ENCODE measurements at places on chromosomes 6 and 20.

DNA sequence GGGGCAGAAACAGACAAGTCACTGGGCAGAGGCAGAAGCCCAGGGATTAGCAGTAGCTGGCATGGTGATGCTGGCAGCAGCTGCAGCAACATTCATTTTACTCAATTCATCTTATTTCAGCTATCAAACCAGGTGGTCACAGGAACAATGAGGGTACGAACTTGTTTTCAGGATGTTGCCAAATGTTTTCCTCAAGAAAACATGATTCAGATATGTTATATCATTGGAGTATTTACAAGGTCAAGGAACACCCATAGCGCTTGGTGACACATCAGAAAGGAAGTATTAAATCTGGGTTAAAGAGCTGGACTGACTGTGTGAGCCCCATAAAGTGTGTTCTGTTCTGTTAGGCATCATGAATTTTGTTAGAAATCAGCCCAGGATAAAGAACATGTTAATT is 456.9 kb upstream of the ID4 start:
- H3K36me3 ChIP-seq, result no peaks in the 10 kb centered on the region
- no peaks in the 10 kb centered on the region for H3K27me3 ChIP-seq
- no peak overlapping the region for H3K27ac ChIP-seq
- H3K4me1 ChIP-seq, result no peaks in the 10 kb centered on the region

- no peaks in the 10 kb centered on the region for H3K27me3 ChIP-seq
- no peak overlapping the region for H3K4me3 ChIP-seq
- H3K36me3 ChIP-seq, result no peaks in the 10 kb centered on the region
- no peak overlapping the region for H3K27ac ChIP-seq
- no peaks in the 10 kb centered on the region for H3K4me1 ChIP-seq
Measured at GRCh38 chr20:58586565-58587093, 64.5 kb upstream of the STX16 start.

GRCh38 chr6:165745492-165745891 is 82.5 kb upstream of the PDE10A start:
- H3K4me1 ChIP-seq, result no peaks in the 10 kb centered on the region
- H3K27ac ChIP-seq, result no peak overlapping the region
- no peak for DNase-seq
- no peak overlapping the region for H3K4me3 ChIP-seq
- H3K36me3 ChIP-seq, result no peaks in the 10 kb centered on the region

DNA sequence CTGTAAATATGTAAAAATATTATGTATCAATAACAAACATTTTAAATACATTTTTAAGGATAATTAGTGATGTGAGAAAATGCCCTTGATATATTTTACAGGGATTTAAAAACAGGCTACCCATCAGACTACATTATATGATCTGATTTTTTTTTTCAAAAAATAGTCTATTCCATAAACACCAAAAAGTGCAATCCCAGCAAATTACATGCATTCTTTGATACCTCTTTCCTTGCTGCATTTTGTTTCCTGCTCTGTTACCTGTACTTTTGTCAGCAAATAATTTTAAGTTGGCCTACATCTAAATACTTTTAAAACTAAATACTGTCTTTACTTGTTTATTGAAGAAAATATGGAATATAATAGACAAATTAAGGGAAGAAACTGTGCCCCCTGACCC is 306.2 kb upstream of the ARID1B start:
- H3K4me3 ChIP-seq, result no peak overlapping the region
- H3K4me1 ChIP-seq, result no peaks in the 10 kb centered on the region
- no peak for DNase-seq
- H3K36me3 ChIP-seq, result no peaks in the 10 kb centered on the region
- no peaks in the 10 kb centered on the region for H3K27me3 ChIP-seq
- no peak overlapping the region for H3K27ac ChIP-seq

DNA sequence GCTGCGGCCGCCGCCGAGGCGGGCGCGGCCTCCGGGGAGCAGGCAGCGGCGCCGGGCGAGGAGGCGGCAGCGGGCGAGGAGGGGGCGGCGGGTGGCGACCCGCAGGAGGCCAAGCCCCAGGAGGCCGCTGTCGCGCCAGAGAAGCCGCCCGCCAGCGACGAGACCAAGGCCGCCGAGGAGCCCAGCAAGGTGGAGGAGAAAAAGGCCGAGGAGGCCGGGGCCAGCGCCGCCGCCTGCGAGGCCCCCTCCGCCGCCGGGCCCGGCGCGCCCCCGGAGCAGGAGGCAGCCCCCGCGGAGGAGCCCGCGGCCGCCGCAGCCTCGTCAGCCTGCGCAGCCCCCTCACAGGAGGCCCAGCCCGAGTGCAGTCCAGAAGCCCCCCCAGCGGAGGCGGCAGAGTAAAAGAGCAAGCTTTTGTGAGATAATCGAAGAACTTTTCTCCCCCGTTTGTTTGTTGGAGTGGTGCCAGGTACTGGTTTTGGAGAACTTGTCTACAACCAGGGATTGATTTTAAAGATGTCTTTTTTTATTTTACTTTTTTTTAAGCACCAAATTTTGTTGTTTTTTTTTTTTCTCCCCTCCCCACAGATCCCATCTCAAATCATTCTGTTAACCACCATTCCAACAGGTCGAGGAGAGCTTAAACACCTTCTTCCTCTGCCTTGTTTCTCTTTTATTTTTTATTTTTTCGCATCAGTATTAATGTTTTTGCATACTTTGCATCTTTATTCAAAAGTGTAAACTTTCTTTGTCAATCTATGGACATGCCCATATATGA is 3.2 kb downstream of the MARCKS start:
- DNase-seq, result peak; percentile 63
- no peaks in the 10 kb centered on the region for H3K27me3 ChIP-seq
- no peaks in the 10 kb centered on the region for H3K4me1 ChIP-seq
- H3K4me3 ChIP-seq, result peak overlapping the region; percentile 84
- no peaks in the 10 kb centered on the region for H3K36me3 ChIP-seq

GRCh38 chr20:19478320-19478895 is 266.0 kb downstream of the SLC24A3 start:
- H3K4me3 ChIP-seq, result no peak overlapping the region
- no peak overlapping the region for H3K27ac ChIP-seq
- no peaks in the 10 kb centered on the region for H3K4me1 ChIP-seq
- no peaks in the 10 kb centered on the region for H3K36me3 ChIP-seq

DNA sequence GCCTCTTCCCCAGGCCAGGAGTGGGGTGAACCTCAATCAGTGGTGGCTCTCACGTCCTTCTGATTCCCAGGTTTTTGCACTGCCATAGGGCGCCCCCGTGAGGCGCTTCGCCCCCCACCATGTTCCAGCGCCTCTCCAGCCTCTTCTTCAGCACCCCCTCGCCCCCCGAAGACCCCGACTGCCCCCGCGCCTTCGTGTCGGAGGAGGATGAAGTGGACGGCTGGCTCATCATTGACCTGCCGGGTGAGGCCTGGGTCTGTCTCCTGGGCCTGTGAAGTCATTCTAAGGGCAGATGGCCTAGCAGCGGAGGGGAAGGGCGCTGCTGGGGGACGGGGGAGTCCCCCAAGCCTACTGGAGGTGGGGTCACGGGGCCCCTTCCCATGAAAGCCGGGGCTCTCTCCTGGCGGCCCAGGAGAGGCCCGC is 4.5 kb downstream of the TP53INP2 start:
- peak; percentile 77 for DNase-seq
- peak overlapping the region; percentile 51 for H3K4me3 ChIP-seq
- H3K4me1 ChIP-seq, result peaks cover 6% of the 10 kb centered on the region
- H3K27ac ChIP-seq, result peak overlapping the region; percentile 61
- H3K36me3 ChIP-seq, result no peaks in the 10 kb centered on the region

DNA sequence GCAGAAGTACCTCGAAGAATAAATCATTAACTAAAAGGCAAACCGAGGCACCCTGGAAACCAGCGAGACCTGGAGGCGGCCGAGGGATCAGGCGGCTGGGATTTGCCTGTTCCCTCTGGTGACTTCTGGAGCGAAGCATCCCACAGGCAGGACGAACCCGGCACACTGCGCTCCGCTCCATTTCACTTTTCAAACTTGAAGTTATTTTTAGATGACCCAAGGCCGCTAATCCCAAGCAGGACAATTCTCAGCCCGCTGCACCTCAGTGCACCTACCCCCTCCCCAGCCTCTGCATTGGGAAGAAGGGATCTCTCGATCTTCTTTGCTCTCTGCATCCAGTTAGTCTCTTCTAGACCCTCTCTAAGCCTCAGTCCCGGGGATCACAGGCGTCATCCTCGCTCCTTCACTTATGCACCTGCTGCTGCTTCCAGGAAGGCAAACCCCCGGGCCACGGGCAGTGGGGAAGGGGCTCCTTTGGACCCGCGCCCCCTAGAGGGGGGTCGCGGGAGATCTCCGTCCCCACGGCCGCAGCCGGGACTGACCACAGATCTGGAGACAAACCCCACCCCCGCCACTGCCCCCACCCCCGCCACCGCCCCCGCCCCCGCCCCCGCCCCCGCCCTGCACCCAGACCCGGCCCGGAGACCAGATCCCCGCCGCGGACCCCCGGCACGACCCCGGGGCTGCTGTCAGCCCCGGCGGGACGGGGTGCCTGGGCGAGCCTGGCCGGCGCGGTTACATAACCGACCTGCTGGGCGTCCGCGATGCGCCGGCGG is 636 bp downstream of the RCAN2 start:
- H3K27ac ChIP-seq, result peak overlapping the region; percentile 18
- H3K4me3 ChIP-seq, result peak overlapping the region; percentile 38
- H3K27me3 ChIP-seq, result peaks cover 13% of the 10 kb centered on the region

DNA sequence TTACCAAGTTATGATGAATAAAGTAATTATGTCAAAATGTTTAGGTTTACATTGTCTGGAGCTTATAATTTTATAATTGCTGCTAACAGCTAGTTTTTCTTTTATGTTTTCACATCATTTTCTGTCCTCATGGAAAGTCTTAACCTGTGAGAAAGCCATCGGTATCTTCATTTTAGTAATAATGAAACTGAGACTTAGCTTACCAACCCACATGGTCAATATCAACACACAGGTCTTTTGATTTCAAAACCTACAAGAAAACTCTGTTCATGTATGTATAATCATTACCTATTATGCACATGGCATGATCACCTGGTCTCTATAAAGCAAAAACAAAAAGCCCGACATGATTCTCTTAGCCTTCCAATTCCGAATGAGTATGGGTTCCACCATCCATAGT is 61.9 kb downstream of the KCNQ5 start:
- H3K27me3 ChIP-seq, result no peaks in the 10 kb centered on the region
- no peak overlapping the region for H3K27ac ChIP-seq
- DNase-seq, result no peak
- no peak overlapping the region for H3K4me3 ChIP-seq

- no peak overlapping the region for H3K27ac ChIP-seq
- H3K4me3 ChIP-seq, result no peak overlapping the region
- no peaks in the 10 kb centered on the region for H3K27me3 ChIP-seq
- peaks cover 6% of the 10 kb centered on the region for H3K36me3 ChIP-seq
- peaks cover 10% of the 10 kb centered on the region for H3K4me1 ChIP-seq
Measured at GRCh38 chr20:3915691-3916090, 26.5 kb downstream of the PANK2 start.

DNA sequence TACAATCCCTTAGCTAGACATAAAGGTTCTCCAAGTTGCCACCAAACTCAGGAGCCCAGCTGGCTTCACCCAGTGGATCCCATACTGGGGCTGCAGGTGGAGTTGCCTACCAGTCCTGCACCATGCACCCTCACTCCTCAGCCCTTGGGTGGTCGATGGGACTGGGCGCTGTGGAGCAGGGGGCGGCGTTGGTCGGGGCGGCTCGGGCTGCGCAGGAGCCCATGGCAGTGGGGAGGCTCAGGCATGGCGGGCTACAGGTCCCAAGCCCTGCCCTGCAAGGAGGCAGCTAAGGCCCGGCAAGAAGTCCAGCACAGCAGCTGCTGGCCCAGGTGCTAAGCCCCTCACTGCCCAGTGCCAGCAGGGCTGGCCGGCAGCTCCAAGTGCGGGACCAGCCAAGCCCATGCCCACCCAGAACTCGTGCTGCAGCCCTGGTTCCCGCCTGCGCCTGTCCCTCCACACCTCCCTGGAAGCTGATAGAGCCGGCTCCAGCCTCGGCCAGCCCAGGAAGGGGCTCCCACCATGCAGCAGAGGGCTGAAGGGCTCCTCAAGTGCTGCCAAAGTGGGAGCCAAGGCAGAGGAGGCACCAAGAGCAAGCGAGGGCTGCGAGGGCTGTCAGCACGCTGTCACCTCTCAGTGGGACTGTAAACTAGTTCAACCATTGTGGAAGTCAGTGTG is 912.1 kb downstream of the PHF3 start:
- H3K27ac ChIP-seq, result no peak overlapping the region
- no peaks in the 10 kb centered on the region for H3K27me3 ChIP-seq
- no peaks in the 10 kb centered on the region for H3K4me1 ChIP-seq
- DNase-seq, result no peak

DNA sequence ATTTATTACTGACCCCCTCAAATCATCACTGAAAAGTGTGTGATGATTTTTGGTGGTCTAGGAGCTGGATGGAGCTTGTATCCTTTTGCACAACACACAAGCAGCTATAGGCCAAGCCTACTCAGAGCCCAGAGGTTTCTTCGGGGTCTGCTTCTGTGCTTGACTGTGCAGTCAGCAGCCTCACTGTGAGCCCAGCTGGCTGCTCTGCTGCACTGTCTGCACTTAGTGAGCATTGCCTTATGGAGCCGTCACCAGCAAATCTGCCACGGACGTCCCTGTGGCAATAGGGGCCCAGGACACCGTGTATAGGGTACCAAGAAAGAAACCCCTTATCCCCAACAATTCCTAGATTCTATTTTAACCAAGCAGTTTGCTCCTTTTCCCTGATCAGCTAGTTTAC is 38.6 kb upstream of the GMPR start:
- H3K27ac ChIP-seq, result no peak overlapping the region
- H3K4me3 ChIP-seq, result no peak overlapping the region
- no peak for DNase-seq
- no peaks in the 10 kb centered on the region for H3K36me3 ChIP-seq
- no peaks in the 10 kb centered on the region for H3K4me1 ChIP-seq
- H3K27me3 ChIP-seq, result no peaks in the 10 kb centered on the region

GRCh38 chr6:39446909-39447308 is 124.4 kb upstream of the KCNK16 start:
- H3K4me1 ChIP-seq, result no peaks in the 10 kb centered on the region
- H3K27ac ChIP-seq, result no peak overlapping the region
- no peaks in the 10 kb centered on the region for H3K36me3 ChIP-seq
- no peak overlapping the region for H3K4me3 ChIP-seq

DNA sequence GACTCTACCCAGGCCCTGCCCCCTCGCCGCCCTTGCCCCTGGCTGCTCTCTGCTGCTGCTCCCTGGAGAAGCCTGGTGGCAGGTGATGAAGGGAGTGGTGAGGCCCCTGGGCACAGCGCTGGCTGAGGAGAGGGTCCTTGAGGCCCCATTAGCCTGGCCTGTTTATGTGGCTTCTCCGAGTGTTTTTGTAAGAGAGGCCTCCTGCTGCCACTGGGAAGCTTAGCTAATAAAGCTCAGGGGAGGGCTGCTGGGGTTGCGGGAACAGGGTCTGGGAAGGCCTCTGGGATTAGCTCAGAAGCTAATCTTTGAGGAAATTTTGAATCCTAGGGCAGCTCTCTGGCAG is 15.5 kb downstream of the EBF4 start:
- no peaks in the 10 kb centered on the region for H3K4me1 ChIP-seq
- no peaks in the 10 kb centered on the region for H3K36me3 ChIP-seq
- no peaks in the 10 kb centered on the region for H3K27me3 ChIP-seq
- no peak for DNase-seq

- H3K4me3 ChIP-seq, result no peak overlapping the region
- H3K27ac ChIP-seq, result no peak overlapping the region
- H3K36me3 ChIP-seq, result no peaks in the 10 kb centered on the region
- H3K4me1 ChIP-seq, result no peaks in the 10 kb centered on the region
Measured at GRCh38 chr6:116847227-116847626, 18.3 kb upstream of the GPRC6A start.
